ENCODE measurements at places on chromosomes 6 and 20.
A peak's percentile ranks its signal among the peaks of the same experiment; 100 is the strongest.

DNA sequence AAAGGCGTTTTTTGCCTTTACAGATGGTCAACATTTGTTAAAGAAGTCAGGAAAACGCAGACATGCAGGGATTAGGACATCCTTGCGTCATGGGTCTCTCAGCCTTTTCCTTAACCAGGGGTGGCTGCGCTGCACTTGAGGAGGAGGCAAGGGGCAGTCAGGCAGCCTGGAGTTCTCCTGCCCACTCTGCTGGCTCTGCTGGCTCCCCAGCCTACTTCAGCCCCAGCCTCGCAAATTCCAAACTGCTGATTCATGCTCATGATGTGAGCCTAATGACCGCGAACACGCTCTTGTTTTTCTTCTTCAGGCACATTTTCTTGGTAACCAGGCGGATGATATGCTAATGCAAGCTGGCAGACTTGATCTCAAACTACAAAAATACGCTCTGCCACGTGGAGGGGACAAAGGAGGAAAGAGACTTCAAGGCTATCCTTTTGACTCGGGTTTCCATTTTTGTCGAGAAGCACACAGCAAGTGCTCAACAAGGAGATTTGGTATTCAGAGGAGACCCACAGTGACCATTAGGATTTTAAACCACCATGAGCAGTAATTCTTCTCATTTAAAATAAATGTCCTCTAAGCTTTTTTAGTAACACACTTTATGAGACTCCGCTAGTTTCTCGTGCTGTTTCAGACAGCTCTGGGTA, 290.3 kb upstream of the STXBP5 start:
- ATAC-seq: peak; percentile 91

- ATAC-seq: no peak
These were observed 93.6 kb upstream of the CNKSR3 start for GRCh38 chr6:154604119-154604518.

DNA sequence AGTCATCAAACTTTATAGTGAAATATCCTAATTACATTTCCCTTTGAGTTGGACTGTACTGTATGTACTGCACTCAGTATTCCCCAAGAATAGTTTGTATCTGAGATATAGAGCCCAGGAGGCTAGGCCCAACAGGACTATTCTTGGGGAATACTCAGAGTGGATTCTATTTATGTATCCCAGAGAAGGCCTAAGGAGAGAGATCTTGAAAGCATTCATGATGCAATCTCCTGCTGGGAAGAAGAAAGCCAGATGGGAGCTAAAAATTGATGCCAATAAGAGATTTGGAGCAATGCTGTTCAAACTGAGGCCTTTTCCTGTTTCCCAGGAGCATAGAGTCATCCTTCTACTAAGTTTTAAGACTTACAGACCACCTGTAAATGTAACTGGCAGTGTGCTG, 452.1 kb upstream of the PLCB4 start:
- ATAC-seq: no peak

DNA sequence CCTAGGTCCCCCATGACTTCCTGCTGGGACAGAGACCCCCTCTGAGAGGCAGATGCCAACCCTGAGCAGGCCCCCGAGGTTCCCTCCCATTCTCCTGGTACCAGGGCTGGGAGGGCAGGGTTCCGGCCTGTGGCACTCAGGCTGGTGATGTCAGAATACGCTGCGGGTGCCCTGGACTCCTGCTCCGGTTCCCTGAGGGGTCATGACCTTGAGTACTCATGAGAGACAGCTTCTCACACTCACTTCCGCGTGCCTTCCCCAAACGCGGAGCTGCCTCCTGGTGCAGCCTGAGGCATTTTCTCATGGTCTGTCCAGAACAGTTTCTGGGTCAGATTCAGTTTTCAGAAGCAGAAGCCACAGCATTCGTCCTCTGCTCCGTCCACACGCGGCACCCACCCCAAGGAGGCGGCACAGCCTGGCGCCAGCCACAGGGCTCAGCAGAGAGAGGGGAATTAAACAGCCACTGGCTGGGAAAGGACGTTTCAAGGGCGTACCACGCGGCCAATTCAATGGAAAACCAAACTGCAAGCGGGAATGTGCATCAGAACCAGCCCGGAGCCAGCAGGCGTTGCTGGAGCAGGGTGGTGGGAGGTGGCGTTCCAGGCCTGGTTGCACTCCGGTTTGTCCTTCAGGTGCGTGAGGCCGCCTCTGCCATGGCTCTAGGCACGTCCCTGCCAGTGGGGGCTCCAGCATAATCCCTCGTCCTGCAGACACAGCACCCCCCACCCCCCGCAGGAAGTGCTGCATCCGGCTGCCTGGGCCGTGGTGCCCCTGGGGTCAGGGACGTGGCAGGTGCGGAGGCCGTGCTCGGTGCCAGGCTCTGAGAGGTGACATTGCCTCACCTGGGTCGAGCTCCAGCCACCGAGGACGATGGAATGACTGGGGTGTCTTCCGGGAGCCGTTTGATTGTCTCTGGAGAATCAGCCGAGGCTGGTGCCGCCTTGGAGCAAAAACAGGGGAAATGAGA, 58.3 kb upstream of the BHLHE23 start:
- ATAC-seq: no peak

DNA sequence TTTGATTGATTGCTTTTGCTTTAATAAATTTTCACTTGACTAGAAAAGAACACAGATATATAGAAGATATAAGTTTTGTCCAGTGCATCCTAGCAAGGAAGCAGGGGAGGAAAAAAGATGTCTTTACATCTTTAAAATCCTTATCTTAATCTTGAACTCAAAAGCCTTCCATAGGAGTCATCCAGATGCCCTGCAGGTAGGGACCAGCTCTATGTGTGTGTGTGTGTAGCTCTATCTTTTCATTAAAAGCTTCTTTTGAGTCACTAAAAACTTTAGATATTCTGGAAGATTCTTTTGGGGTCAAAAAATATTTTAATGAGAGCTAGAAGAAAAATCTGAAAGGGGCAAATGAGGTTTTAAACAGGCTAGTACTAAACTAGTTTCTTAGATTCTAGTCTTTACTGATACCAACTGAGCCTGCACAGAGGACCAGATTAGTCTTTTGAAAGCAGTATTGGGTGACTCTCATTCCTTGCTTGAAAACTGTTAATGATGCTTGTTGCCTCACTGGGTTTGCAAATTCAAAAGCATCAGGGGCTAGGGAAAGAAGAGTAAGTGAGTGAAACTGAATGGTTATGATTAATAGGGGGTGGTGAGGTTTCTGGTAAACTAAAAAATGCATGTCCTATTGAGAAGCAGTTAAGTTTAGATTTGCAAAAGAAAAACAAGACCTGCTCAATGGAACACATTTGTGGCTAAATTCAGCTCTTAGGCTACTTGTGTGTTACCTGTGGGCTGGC, 40.6 kb upstream of the JAG1 start:
- ATAC-seq: no peak

DNA sequence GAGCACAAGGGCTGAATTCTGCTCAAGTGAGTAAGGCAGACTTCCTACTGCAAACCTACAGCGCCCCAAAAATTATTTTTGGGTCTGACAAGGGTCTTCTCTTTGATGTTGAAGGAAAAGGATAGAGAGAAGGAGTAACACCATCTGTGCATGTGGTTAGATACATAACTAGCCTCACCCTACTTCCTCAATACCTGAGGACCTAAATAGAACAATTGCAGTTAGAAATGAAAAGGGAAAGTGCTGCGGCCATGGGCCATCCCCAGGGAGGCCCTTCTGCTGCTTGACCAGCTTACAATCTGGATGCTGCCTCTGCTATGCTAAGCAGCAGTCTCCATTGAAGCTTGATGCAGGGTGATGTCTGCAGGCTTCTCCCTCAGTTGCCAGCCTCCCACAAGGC, 63.2 kb upstream of the ARMH2 start:
- no peak for ATAC-seq

GRCh38 chr6:39880594-39880993, 53.7 kb downstream of the MOCS1 start:
- ATAC-seq: no peak

DNA sequence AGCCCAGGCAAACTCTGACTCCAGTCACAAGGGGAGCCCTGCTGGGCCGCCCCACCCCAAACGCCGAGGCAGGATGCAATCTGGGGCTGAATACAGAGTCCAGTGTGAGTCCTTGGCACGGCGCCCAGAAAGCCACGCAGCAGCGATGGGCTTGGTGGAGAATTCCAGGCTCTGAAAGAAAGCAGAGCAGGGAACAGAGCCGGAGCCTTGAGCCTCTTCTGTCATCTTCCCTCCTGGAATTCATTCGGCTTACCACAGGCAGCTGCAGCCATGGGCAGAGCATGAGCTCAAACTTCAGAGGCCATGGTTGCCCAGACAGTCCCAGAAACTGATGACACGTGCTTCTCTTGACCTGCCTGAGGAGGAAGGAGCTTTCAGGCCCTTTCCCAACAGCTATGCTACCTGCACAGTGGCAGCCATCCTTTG, 441.1 kb upstream of the JARID2 start:
- ATAC-seq: peak; percentile 51

GRCh38 chr20:15834857-15835256, 738.4 kb downstream of the KIF16B start:
- ATAC-seq: peak; percentile 60

- no peak for ATAC-seq
These were observed 124.8 kb downstream of the PTPRK start for GRCh38 chr6:128395596-128395995.

GRCh38 chr6:156718647-156719394, 58.4 kb upstream of the ARID1B start:
- peak; percentile 67 for ATAC-seq

DNA sequence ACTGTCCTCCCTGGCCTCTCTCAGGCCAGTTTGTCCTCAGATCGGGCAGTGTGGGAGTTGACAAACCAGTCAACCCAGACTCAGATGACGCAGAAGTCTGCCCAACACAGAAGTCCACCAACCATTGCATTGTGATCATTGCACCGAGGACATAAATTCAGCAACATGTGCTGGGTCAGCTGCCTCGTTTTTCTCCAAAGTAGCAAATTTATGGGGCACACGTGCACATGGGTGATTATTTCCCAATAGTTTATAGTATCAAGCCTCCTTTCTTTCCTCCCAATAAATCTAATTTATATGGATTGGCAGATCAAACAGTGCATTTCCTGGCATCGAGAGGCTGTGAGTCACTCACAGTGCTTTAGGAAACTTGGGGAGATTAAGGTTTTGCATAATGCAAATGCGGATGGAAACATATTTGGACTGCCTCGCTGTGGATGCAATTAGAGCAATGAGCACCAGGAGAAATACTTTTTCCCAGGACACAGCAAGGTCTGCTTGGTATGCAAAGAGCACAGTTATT, 413.7 kb upstream of the SULF2 start:
- no peak for ATAC-seq

DNA sequence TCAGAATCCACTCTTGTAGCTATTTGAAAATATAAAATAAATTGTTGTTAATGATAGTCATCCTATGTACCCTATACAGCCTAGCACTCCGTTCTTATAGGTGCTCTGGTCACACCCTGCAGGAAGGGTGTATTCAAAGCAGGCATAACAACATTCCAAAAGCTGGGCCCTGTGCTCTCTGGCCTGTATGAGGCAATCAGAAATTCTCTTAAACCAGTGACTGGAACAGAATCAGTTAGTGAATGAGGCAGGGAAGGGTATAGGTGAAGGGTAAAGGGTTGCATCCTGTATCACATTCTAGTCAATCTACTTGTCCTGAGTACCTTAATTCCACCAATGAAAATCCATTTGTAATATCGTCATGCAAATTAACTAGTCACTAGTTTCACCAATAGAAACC, 154.5 kb upstream of the ZNF217 start:
- ATAC-seq: no peak

GRCh38 chr6:79861023-79861422, 86.3 kb downstream of the ELOVL4 start:
- ATAC-seq: no peak

- no peak for ATAC-seq
These were observed 102.8 kb downstream of the PXDC1 start for GRCh38 chr6:3648724-3649123.
